Kidney glomerular epithelial cell (primary cell): ENCODE measurements at places on chromosomes 12 and 14.

GRCh38 chr12:50220363-50220995 lies 53.3 kb upstream of the CERS5 start:
- no peak for DNase-seq

GRCh38 chr12:100857418-100857817 lies 62.8 kb downstream of the ANO4 start:
- DNase-seq, result no peak

DNA sequence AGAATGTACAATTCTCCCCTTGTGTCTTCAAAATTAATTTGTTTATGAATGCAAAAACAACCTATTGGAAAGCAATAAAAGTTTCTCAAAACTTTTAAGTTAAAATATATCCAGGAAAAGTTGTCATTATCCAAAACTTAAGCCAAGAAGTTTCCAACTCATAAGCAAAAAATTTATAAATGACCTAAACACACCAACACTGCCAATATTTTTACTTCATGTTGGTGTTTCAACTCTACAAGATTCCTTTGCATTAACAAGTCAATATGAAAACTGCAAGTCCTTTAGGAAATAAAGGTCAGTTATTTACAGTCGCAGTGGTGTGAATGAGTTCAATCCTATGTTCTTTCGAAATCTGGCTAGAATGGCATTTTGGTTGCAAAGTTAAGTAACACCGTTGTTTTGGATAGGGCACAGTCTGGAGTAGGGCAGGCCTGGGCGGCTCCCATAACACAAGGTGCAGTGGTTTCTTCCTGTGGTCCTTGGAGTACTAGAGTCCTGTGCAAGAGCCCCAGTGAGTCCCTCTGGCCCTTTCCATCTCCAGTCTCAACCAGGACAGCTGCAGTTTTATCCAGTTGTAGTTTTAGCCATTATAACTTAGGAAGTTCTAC lies 151.4 kb downstream of the MED13L start:
- DNase-seq, result no peak

DNA sequence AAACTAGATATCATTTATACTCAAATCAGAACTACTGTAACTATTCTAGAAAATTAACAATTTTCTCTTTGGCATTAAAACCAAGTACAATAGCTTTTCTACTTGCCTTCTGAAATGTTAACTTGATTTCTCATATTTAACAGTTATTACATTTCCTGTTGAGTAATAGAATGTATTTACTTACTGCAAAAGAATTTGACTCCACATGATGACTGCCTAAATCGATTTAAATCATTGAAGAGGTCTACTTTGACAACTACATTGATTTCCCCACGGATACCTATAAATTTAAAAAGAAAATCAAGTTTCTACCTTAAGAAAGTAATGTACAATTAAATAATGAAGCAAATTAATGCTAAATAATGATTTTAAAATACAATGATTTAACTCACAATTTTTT lies 18.9 kb downstream of the C2CD5 start:
- DNase-seq, result no peak

DNA sequence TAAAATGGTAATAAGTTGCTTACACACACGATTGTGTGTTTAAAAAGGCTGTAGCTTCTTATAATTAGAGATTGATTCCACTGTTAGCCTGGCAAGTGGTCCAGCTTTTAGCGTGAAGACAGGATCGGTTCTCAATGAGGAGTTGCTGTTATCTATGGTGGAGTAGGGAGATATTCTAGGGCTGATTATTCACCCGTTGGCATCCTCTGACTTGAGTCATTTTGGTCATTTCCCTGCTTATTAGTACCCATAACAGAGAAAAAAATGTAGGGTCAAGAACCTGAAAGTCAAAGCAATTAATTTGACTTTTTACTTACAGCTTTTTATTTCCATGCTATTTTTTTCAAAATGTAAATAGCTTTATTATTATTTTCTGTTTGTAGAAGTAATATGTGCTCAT lies 76.0 kb downstream of the KCNK13 start:
- no peak for DNase-seq

DNA sequence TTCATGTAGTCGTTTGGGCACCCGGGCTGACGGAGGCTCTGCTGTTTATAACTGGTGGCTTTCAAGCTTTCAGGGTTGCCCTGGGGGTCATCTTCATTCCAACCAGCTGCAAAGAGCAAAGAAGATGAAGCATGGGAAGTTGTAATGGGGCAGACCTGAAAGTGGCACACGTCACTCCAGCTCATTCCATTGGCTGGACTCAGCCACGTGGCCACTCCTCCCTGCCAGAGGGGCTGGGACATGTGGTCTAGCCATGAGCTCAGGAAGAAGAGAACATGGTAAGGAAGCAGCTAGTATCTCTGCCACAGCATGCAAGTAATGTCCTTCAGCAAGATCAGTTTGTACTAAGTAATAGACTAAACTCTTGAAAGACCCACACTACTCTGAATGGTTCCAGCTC lies 51.7 kb upstream of the FERMT2 start:
- DNase-seq, result no peak

DNA sequence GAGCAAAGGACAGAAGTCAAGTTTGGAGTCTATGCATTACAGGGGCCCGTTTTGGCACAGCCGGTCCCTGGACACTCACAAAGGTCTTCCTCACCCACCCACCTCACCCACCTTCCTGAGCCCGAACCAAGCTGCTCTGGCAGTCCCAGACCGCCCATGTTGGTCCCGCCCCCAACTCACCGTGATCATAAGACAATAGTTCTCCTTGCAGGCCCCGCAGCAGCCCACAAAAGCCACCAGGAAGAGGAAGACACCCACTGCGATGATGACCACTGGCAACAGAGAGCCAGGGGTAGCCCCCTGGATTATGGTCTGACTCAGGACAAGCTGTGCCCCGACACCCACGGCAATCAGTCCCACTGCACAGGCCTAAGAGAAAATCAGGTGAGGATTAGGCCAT lies 1.8 kb downstream of the CD63 start:
- DNase-seq, result no peak

DNA sequence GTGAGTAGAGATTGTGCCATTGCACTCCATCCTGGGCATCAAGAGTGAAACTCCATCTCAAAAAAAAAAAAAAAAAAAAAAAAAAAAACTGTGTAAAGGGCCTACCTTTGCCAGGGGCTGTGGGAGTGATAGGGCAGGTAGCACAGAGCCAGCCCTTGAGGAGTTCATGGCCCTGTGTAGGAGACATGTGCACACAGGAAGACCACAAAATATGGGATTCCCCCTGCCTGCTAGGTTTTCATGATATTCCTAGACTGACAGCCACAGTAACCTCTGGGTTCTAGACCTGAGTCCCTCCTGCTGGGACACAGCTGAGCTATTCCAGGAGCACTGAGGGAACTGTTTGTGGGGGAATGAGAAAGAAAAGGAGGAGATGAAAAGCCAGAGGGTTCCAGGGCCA lies 8.3 kb upstream of the SPTSSA start:
- DNase-seq, result no peak

DNA sequence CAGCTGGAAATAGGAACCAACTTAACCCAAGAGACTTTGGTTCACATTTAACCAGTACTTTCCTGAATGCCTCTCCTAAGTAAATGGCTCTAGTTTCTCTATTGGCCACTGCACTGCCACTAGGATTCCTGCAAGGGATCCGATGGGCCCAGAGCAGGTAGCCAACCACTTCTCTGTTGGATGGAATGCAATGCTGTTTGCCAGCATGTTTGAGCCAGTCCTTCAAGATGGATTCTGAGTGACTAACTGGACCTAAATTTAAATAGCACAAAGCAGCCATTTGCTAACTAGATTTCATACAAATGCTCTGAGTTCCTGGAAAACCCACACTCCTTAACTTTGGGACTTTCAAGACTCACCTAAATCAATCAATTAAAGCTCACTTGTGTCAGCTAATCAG lies 9.5 kb upstream of the CLEC2D start:
- DNase-seq, result no peak

DNA sequence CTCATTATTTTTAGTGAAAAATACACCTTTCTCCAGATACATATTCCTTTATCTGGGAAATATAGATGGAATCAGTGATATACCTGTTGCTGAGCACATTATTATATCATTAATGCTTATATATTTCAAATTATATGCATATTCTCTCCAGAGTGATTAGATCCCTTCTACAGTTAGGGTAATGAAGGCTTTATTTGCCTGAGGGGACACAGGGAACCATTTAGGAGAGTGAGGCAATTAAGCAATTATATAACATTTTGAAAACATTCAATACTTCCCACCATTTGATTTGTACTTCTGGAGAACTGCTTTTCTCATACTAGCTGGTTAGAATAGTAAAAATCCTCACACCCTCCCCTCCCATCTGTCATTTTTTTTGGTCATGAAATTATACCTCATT lies 212.8 kb upstream of the NOVA1 start:
- DNase-seq, result no peak

DNA sequence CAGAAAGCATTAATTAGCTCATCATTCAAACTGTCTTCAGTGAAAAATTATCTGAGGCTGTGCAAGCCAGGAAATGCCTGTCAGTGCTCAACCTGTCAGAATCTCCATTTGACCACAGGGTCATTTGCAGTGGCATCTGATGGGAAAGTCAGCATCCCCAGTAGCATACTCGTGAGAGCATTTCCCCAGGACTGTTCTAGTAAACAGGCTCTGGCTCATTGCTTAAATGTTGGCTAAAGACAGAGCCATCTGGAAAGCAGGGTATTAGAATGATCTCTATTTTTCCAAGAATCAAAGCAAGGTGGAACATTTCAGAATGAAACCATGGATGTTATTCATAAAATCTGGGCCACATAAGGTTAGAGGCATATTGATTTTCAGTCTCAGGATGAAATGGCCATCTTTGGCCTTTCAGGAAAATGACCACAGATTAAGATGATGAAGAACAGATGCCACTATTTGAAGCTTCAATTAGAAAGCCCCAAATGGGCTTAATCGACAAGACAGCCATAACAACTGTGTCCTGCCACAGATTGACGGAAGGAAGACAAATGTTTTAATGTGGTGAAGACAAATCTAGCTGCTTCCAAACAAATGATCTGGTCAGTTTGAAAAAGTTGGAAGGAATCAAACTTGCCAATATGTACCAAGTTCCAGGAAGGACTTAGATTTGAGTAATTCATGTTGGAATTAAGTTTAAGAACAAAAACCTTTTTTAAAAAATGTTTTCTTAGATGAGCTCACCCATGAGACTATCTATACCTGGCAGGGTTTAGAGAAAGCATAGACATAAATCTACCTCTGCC lies 94.0 kb upstream of the FAR2 start:
- no peak for DNase-seq

- no peak for DNase-seq
Observed at GRCh38 chr12:104025771-104026170, 24.2 kb downstream of the GLT8D2 start.

GRCh38 chr12:4211372-4211771 lies 62.2 kb upstream of the CCND2 start:
- DNase-seq, result no peak

- no peak for DNase-seq
Observed at GRCh38 chr12:31219521-31219920, 106.4 kb downstream of the SINHCAF start.

DNA sequence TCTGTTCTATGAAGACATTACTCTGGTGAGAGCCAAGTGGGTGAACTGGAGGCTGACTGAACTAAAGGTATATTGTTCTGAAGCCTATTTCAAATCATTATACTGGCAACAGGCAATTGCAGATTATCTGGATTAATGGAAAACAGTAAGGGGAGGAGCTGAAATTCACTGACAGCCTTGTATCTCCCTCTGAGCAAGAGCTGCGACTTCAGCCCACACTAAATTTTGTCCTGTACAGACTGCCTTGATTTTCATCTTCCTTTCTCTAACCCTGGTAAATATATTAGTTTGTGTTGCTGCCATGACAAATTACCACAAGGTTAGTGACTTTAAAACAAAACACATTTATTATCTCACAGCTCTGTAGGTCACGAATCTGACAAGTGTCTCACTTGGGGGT lies 231.1 kb downstream of the SLC2A13 start:
- DNase-seq, result no peak

GRCh38 chr12:68768431-68768939 lies 22.5 kb downstream of the SLC35E3 start:
- no peak for DNase-seq

DNA sequence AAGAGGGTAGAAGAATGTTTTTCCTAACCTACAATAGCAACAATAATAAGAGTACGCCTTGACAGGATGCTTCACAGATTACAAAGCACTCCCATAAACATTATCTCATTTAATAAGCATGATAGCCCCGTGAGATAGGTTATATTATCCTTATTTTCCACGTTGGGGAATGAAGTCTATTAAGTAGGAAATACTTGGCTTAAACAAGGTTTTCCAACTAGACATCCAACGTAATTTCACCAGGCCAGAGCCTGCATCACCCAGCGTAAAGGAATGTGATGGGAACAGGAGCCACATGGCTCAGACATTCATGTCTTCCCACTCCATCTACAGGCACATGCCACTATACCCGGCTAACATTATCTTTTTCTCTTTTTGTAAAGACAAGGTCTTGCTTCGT lies 223.4 kb upstream of the AMIGO2 start:
- peak; percentile 38 for DNase-seq

DNA sequence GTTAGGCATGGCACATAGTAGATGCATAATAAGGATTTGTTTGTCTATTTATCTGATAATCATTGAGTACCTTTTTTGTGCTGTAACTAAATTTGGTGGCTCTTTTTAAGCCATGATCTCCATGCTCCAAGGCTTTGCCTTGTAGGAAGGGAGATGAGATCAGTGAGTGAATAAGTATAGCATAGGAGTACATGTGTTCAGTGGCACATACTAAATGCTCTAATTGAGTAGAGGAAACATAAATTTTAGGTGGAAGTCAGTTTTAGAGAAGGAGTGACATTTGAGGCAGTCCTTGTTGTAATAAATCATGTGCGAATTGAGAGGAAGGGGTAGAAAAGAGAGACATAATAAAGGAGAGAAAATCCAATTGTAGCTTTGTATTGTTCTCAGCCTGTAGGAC lies 482.6 kb downstream of the NRXN3 start:
- no peak for DNase-seq

DNA sequence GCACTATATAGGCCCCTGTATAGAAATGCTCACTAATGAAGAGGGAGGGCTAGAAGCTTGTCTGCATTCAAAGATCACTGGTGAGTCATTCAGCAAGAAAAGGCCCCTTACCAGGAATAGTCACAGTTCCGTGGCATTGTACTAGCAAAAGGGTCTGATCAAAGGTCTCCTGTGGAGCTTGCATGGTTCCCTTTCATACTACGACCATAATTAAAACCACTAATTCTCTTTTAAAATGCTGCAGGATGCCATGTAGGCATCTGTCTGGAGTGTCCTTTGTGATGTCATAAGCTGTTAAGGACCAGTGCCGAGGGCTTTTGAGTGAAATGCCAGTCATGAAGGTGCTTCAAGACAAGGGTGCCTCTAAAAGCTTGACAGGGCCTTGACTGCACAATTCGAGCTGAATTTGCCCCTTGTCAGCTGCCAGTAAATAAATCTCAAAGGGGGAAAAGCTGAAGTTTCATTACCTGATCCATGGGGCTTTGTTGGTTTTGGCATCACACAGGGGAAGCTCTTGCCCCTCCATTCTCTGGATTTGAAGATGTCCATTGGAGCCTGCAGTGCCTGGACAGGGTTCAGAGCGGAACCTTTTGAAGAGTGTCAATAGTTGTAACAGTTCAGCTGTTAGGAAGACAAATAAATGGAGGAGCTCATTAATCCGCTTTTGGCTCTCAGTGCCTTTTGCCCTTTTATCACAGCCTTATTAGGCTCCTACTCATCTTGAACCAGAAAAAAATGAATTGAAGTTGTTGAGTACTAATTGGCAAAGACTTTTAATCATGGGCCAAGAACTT lies 69.1 kb downstream of the TMEM260 start:
- no peak for DNase-seq

GRCh38 chr12:120490833-120491512 lies 4.9 kb upstream of the DYNLL1 start:
- no peak for DNase-seq
